ENCODE measurements at places on chromosomes 3 and 15.

DNA sequence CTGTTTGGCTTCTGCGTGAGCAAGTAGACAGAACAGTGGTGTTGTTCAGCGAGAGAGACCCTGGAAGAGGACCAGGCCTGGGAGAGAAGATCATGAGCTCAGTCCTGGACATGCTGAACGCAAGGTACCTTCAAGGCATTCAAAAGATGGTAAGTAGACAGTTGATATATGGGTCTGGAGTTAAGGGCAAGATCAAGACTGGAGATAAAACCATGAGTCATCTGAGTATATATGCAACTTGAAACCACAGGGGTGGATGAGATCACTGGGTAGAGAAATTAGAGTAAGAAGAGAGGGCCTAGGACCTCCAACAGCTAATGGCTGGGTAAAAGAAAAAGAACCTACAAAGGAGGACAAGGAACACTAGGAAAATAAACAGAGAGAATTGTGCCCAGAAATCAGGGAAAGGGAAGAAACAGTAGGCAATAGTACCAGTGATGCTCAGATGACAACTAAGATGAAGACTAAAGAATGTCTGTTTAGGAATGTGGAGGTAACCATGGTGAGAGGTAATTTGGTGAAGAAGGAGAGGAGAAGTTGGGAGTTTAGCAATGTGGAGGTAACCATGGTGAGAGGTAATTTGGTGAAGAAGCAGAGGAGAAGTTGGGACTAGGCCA is 343.2 kb upstream of the ADAMTS9 start:
- H3K4me3 ChIP-seq = no peak overlapping the region
- no peaks in the 10 kb centered on the region for H3K36me3 ChIP-seq
- no peak overlapping the region for H3K27ac ChIP-seq
- no peaks in the 10 kb centered on the region for H3K4me1 ChIP-seq
- no peak for DNase-seq

DNA sequence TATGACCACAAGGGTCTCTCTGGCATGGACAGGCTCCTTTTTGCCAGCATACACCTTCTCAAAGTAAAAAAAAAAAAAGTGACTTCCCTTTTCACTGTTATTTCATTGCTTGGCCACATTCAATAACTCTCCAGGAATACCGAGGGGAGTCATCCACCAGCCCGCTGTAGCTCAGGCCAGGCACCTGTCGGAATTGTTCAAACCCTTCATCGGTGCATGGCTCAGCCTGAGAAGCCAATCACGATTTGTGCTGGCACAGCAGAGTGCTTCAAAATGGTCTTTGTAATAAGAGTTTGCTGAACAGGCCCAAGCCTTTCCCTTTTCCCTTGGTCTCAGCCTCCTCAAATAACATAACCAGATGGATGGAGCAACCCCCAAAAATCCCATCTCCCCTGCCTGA is 145.4 kb downstream of the PDZRN3 start:
- H3K4me3 ChIP-seq = no peak overlapping the region
- no peak for DNase-seq
- H3K36me3 ChIP-seq = no peaks in the 10 kb centered on the region
- H3K27ac ChIP-seq = no peak overlapping the region
- no peaks in the 10 kb centered on the region for H3K27me3 ChIP-seq

DNA sequence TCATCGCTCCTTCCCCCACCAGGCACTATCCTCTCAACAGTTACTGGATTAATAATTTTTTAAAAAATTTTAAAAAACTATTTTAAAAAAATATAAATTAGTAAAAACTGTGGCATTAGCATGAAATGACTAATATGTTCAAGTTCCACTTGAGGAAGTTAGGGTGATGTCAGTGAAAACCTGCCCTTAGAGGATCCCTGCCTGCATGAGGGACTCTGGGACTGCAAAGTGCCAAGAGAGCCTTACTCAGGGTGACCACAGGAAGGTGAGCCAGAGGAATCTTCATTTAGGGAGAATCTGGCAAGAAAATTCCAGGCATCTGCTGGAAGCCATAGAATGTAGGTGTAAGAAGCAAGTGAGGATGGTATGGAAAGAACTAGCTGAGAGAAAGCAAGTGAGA is 157.7 kb upstream of the BCL6 start:
- no peaks in the 10 kb centered on the region for H3K36me3 ChIP-seq
- no peak for DNase-seq
- H3K27me3 ChIP-seq = no peaks in the 10 kb centered on the region

- no peak overlapping the region for H3K4me3 ChIP-seq
- H3K36me3 ChIP-seq = no peaks in the 10 kb centered on the region
- no peaks in the 10 kb centered on the region for H3K27me3 ChIP-seq
Measured at GRCh38 chr15:89647191-89647851, 7.9 kb downstream of the KIF7 start.

- no peaks in the 10 kb centered on the region for H3K36me3 ChIP-seq
- no peaks in the 10 kb centered on the region for H3K4me1 ChIP-seq
- H3K4me3 ChIP-seq = no peak overlapping the region
Measured at GRCh38 chr3:16936233-16936632, 51.5 kb downstream of the PLCL2 start.

GRCh38 chr15:66190746-66191145 is 62.8 kb downstream of the MEGF11 start:
- H3K36me3 ChIP-seq = no peaks in the 10 kb centered on the region
- H3K4me3 ChIP-seq = no peak overlapping the region
- H3K27ac ChIP-seq = no peak overlapping the region

- H3K27me3 ChIP-seq = no peaks in the 10 kb centered on the region
- DNase-seq = no peak
- H3K27ac ChIP-seq = no peak overlapping the region
- H3K36me3 ChIP-seq = no peaks in the 10 kb centered on the region
- no peaks in the 10 kb centered on the region for H3K4me1 ChIP-seq
Measured at GRCh38 chr3:3848923-3849275, 49.7 kb downstream of the LRRN1 start.
